ENCODE measurements at places on chromosomes 3 and 15.

DNA sequence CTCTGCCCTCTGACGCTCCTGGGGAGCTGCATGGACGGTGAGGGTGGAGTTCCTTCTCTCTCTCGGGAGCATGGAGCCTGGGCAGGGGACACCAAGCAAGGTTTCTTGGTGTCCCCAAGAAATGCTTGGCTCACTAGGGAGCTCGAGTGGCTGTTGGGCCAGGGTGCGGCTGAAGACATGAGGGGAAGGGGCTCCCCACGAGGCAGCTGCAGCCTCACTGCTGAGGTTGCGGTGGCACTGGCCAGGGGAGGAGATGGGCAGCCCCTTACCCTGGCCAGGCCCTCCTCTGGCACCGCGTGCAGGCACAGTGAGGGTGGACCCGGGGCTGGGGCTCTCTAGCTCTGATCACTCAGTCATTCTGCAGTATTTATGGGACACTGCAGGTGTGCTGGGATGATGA lies 43.5 kb upstream of the SLC41A3 start:
- DNase-seq = no peak

- DNase-seq = no peak
Observed at GRCh38 chr3:34856081-34856947, 783.0 kb upstream of the ARPP21 start.

DNA sequence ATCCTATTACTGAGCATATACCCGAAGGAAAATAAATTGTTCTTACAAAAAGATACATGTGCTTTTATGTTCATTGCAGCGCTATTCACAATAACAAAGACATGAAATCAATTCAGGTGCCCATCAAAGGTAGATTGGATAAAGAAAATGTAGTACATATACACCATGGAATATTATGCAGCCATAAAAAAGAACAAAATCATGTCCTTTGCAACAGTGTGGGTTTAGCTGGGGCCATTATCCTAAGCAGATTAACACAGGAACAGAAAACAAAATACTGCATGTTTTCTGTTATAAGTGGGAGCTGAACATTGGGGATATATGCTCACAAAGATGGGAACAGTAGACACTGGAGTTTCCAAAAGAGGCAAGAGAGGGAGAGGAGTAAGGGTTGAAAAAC lies 42.5 kb downstream of the SGO1 start:
- DNase-seq = no peak

- no peak for DNase-seq
Observed at GRCh38 chr3:153052096-153052460, 109.9 kb upstream of the RAP2B start.

- no peak for DNase-seq
Observed at GRCh38 chr3:32443478-32443877, 51.8 kb downstream of the CMTM7 start.

DNA sequence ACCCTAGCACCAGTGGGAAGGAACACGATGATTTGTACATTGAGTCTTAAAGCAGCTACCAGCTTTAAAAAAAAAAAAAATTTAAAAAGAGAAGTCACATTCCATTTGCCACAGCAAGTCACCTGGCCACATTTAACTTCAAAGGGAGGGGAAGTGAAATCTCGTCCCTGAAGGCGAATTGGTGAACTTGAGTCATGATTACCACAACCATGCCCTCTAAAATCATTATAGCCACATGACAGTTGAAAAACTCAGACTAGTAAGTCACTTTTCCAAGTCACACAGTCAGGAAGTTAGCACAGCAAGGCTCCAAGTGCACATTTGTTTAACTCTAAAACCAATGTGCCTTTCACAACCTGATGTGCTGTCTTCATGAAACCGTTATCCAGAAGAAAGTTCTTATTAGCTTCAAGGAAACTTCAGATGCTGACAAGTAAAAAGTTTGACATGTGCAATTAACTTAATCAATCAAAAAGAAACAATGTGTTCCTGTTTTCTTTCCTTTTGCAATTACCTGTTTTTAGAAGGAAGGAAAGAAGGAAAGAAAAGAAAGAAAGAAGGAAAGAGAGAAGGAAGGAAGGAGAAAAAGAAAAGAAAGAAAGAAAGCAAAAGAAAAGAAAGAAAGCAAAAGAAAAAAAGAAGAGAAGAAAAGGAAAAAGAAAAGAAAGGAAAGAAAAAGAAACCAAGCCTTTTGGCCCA lies 8.3 kb upstream of the THSD4 start:
- DNase-seq = no peak

- peak; percentile 39 for DNase-seq
Observed at GRCh38 chr3:66577426-66578203, 76.8 kb upstream of the LRIG1 start.

DNA sequence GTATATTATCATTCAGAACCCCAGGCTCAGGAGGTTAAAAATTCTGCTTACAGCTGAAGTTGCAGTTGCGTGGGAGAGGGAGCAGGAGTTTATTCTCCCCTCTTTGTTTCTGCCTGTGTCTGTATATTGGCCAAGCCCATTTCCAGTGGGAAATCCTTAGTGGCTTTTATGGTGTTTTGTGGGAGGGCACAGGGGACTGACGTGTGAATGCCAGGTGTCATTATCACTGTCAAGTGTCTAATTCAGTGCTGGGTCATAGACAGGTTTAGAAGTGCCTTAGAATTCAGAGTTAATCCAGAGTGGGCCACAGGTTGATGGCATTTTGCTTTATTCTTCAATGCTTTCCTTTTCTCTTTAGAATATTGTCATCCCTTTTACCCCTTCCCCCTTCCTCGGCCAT lies 33.4 kb downstream of the SLCO3A1 start:
- DNase-seq = no peak

DNA sequence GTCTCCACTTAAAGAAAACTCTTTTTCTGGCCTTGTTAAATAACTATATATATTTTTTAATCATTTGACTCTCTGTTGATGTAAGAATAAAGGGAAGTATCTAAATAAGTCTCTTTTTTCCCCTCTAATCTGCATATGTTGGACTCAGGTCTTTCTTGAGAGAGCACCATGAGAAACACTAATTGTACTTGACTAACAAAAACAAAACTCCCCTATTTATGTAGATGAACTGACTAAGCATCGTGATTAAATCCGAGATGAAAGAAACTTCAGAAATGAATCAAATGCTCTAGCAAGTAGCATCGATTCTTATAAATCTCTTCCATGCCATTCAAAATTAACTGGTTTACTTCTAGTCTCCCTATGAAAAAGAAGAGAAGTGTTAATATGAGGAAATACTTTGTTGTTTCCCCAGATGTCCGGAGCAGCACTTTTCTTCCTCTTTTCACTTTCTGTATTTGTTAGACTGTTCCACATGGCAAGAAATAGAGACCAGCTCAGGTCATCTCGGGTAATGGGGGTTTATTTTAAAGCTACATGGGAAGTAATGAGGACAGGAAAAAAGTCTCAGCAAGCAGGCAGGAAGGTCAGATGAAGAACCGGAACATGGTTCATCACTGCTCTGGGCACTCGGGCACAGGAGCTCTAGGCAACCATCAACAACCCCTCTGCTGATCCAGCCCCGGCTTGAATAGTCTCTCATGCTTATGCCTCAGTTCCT lies 288.3 kb downstream of the CNTN6 start:
- DNase-seq = no peak

DNA sequence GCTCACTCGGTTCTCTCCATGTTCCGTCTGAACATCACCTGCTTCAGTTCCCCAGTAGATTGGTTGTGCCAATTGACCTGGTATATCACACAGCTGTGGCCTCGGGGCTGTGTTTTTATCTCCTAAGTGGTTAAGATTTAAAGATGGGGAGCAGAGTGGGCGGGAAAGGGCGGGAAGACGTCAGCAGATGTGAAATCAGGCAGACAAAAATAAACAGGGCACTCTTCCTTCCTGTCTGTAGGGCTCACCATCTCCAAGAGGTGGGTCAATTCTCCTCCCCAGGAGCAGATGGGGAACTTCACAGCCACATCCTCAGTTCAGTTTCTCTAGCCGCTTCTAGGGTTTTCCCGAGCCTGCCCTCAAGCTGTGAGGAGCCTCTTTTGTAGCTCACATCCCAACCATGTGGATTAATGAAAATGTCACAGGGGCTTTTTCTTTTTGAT lies 26.8 kb upstream of the LIMD1 start:
- DNase-seq = no peak

- no peak for DNase-seq
Observed at GRCh38 chr15:62135532-62136134, 29.5 kb downstream of the C2CD4B start.

- DNase-seq = no peak
Observed at GRCh38 chr15:67849538-67849937, 9.7 kb upstream of the RNU6-1 start.

- no peak for DNase-seq
Observed at GRCh38 chr3:101940521-101941317, 91.4 kb downstream of the NFKBIZ start.

GRCh38 chr15:74038707-74039655 lies 43.4 kb downstream of the GOLGA6A start:
- DNase-seq = no peak

DNA sequence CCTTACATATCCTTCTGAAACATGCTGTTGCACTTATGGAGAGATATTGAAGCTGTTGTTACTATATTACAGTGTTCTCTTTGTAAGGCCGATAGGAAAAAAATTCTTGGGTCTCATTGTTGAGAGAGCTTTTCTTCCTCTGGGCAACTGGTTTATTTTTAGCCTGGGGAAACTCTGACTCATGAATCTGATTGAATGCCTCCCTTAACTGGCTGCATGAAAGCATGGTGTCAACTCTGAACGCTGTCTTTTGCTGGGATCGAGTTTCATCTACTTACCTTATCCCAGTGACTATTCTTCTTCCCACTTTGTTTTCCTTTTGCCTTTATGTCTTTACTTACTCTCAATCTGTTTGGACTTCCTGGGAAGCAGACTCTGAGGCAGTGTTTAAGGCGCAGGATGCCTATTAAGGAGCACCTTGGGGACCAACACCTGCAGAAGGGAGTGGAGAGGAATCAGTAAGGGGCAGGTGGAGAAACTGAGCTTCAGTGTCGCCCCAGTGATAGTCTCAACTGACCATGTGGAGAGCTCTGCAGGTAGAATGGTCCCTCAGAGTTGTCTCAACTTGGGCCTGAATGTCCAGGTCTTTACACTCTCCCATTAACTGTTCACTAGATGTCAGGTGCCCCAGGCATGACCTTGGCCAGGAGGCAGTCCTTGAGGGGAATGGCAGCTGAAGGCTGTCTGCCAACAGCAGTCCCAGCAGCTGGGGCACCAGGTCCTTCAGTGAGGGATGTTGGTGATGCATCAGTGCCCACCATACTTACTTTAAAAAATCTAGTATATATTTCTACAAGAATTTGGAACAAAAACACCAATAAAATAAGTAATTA lies 88.9 kb upstream of the CCNL1 start:
- no peak for DNase-seq

DNA sequence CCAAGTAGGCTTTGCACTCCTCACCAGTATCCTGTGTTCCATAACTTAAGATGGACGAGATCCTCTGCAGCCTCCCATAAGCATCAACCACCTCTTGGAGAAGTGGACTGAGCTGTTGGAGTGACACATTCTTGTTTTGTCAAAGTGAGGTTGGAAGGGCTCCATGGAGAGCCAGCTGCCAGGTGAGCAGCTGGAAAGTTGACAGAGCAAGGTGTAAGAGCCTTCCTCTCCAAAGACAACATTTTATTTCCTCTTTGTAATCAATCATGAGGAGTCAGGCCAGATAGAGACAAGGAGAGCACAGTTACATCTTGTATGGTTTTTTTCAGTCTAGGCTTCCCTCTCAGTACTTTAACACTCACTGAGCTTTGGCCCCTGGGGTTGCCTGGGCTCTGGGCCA lies 5.1 kb downstream of the ABI3BP start:
- no peak for DNase-seq

DNA sequence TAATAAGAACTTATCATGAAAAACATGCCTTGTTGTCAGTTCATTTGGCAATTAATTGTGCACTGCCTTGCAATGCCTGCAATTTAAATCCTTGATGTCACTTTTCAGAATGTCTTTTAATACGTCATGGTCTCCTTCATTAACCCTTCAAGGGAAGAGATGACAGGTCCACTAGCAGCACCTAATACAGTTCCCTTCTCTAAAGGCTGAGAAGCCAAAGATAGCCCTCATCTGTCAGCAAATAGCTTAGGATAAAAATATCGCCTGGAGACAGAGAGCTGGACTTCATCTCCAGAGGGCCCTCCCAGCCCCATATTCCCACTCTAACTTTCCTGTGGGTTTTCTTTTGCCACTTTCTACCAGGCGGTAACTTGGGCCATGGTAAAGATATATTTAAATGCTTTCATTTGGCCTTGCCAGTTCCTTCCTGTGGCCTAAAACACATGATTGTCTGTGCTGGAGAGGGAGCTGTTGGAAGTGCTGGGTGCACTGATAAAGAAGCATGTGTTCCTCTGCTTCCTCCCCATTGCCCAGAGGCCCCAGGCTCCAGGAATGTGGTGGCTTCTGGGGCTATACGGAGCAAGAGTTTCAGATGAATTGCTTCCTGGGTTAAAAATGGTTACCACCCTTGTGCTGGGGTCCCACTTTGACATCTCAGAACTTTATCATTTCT lies 76.3 kb upstream of the UMPS start:
- DNase-seq = no peak

GRCh38 chr15:72502220-72502809 lies 28.2 kb downstream of the ARIH1 start:
- DNase-seq = no peak

DNA sequence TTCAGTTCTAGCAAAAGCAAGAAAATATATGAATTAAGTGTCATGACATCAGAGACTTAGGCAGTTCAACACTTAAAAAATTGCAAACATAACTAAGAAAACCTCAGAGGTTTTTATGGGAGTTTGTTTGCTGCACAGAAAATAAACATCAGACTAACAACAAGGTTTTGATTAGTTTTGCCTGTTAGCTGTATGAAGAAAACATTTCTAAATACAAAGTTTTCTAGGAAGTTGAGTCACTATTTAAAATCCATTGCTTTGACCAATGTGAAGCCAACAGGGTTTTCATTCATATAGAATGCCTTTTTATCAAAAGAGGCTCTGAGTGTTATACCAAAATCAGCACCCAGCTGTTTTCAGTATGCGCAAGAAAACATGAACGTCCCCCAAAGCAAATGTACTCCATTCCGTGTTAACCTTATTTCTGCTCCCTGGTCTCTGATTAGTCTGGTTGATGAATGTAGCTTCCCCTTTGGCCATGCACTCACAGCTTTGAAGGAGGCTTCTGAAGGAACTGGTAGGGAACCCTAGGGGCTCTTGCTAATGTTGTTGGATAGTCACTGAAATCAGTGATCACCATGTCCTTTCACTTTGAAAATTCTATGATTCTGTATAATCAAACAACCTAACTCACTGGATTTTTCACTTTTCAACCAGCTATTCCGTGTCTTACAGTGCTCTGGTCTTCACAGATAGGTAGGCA lies 89.6 kb upstream of the TSEN2 start:
- no peak for DNase-seq
